Endothelial cell (in vitro differentiated cells): ENCODE measurements at places on chromosomes 12 and 14.

DNA sequence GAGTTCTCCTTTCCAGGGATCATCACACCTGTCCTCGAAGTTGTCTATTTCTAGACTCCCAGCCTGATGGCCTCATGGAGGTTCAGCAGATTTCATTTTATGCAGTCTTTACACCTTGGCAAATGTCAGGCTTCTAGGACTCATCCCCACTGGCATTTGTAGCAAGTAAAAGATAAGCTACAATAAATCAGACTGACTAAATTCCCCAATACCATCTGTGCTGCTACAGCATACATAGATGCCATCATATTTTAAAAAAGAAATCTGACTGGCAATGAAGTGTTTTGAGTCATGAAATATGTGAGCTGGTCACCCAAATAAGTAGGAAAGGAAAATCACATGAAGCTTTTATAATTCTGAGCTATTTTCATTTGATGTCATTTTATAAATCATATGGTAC is 55.3 kb downstream of the KCNC2 start:
- no peak for DNase-seq

DNA sequence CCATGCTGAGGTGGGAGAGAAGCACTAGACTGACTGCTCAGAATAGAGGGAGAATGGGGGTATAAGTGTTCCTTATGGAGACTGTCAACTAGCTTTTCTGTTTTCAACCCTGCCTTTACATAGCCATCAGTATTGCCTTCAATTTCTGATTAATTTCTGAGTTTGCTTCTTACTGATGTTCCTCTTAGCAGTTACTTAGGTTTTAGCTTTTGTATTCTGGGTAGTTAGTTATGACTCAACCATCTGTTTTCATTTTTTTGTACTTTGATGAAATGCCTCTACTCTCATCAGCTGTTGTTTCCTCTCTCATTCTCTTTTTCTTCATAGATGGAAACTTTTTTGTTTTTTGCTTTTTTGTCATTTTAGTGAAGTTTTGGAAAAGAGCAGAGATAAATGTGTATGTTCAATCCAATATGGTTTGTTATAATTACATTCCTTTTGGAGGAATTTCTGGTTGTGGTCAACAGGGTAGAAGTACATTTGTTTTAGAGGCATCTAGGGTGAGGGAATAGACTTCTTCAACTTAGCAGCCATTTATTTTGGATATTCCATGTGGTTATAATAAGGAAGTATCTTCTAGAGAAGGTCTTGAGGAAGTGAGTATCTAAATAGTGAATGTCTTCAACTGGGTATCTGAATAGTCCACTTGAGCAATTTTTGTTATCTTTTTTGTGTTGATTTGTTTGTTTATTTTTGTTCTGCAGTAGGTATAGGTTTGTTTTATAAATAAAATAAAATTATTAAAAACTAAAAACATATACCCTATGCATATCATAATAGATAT is 29.6 kb downstream of the PMCH start:
- DNase-seq = no peak

DNA sequence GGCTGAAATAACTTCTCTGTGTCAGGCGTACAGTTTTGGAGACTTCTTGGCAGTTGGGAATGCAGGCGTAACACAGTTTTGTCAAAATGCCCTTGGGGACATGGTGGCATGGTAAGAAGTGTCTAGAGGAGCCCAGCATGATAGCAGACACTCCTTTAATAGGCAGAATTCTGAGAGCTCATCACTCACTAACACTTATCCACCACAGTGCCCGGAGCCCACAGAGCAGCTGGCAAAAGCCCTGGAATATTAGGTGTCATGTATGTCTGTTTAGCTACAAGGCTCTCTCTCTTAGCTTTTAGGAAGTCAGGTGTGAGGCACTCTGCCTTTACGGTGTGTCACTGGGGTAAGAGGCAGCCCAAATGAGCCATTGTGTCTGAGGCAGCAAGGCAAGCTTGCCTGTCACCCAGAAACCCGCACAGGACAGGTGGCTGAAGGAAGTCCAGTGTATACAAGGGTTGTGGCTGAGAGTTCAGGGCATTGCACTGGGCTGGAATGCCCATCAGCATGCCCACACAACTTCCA is 96.3 kb downstream of the ESRRB start:
- DNase-seq = no peak

DNA sequence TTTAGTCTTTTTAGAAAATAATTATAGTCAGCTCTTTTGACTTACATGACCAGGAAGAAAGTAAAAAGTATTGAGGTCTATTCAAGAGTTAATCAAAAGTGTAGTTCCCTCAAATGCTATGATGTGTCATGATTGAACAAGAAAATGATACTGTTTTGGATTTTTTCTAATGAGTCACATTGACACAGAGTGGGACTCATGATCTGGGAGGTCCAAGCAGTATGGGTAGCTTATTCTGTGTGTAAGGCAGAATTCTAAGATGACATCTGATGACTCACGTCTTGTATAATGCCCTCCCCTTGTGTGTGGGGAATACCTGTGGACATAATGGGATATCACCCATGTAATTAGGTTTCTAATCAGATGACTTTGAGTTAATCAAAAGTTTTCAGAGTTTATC is 178.1 kb upstream of the DDHD1 start:
- DNase-seq = no peak

DNA sequence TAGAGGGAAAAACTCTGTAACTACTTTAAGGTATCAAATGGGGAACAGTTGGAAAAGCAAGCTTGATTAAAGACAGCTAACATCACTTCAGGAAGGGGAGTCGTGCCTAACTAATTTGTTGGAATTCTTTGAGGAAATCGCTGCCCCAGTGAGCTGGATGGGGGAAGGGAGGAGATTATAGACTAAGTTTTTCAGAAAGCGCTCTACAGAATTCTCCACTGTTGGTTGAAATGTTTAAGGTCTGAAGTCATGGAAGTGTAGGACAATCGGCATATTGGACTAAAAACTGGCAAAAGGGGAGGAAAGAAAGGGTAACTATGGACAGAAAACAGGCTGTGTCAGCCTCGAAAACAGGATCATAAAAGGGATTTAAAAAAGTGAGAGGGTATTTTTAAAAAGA is 229.9 kb upstream of the HMGA2 start:
- DNase-seq = no peak

DNA sequence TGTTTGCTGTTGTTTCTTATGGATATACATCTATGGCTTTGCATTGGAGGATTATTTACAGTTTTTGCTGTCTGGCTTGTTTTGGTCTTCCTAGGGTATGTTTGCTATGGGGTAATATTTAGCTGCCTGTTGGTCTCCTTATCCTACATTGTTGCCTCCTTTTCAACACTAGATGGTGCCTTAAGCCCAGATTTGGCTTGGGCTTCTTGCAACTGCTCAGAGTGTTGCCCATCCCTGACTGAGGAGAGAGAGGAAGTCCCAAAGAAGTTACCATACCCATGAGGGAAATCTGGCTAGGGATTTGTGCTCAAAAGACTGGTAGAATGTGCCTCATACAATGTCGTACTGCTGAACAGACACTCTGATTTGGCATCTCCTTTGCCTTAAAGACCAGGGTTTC is 94.6 kb upstream of the MUCL1 start:
- DNase-seq = peak; percentile 34

DNA sequence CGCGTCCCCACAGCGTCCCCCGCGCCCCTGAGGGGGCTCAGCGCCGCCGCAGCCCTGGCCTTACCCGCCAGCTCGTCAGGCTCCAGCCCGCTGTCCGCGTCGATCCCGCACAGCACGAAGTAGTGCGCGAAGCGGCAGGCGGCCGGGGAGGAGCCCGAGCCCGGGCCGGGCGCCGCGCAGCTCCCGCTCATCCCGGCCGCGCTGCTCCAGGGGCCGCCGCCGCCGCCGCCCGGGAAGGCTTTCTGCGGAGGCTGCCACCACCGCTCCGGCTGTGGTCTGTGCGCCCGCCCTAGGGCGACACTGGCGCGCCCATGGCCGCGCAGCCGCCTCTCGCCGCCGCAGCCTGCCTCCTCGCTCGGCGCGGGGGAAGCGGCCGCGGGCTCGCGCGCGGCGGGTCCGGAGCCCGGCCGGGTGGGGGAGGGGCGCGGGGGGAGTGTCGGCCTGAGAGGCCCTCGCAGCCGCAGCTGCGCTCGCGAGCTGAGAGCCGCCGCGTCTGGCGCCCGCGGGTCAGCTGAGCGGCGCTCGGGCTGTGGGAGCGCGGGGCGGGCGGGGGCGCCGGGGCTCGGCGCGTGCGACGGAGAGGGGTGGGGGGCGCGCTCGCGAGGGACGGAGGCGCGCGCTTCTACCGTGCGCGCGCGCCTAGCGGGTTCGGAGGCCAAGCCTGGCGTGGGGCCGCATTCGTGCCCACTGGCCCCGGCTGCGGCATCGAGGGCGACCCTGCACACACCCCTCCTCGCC is at the start of gene DENND5B:
DENND5B (minus strand) TSS at position 495 of the 738 bp plus-strand sequence; CDS start at position 191, 304 bp downstream.
- peak; percentile 78 for DNase-seq

DNA sequence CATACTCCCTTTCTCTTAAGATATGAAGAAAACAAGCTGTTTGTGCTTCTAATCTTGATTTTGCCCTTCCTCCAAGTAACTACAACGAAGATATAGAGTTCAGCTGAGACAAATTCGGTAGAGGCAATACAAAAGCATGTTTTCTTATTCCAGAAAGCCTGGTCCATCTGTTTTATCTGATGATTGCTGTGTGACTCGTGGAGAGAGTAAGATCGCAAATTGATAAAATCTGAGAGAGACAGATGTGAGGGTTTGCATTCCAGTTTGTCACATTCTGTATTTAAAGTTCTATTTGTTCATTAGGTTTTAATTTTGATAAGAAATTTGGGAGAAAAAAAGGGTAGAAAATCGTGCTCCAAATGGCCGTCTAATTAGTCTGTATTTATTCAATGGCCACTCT is 192.1 kb downstream of the CPNE8 start:
- no peak for DNase-seq

- DNase-seq = no peak
Observed at GRCh38 chr14:100803676-100804075, 22.2 kb upstream of the MEG3 start.

- DNase-seq = no peak
Observed at GRCh38 chr12:121520586-121521086, 60.2 kb downstream of the KDM2B start.

- no peak for DNase-seq
Observed at GRCh38 chr12:52914576-52915121, 9.8 kb upstream of the KRT8 start.
